ENCODE measurements at places on chromosomes 7 and 10.
A peak's percentile ranks its signal among the peaks of the same experiment; 100 is the strongest.

DNA sequence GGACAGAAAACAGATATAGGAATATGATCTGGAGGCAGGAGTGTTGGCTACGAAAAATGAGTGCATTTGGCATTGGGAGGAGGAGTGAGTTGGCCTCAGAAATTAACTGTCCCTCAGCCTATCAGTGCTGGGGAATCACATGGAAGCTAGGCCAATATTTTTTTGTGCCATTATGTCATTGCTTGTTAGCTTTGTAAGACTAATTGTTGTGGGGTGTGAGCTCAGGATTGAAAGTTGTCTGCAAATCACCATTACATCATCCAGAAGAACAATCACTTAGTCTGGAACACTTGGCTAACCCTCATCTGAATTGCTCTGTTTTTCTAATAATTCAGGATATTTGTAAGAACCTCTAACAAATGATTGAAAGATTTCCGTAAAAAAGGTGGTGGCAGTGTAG is 45.2 kb upstream of the SEMA3D start:
- no peak for DNase-seq

- DNase-seq, result no peak
Observed at GRCh38 chr7:45106-46090, 147.0 kb upstream of the FAM20C start.

GRCh38 chr10:30606313-30606712 is 23.2 kb downstream of the LYZL2 start:
- DNase-seq, result no peak

- DNase-seq, result no peak
Observed at GRCh38 chr10:133400624-133401424, 6.9 kb downstream of the MTG1 start.

GRCh38 chr10:62326176-62326575 is 48.0 kb upstream of the ZNF365 start:
- DNase-seq, result no peak

- no peak for DNase-seq
Observed at GRCh38 chr10:133226251-133226808, 3.7 kb upstream of the UTF1 start.

DNA sequence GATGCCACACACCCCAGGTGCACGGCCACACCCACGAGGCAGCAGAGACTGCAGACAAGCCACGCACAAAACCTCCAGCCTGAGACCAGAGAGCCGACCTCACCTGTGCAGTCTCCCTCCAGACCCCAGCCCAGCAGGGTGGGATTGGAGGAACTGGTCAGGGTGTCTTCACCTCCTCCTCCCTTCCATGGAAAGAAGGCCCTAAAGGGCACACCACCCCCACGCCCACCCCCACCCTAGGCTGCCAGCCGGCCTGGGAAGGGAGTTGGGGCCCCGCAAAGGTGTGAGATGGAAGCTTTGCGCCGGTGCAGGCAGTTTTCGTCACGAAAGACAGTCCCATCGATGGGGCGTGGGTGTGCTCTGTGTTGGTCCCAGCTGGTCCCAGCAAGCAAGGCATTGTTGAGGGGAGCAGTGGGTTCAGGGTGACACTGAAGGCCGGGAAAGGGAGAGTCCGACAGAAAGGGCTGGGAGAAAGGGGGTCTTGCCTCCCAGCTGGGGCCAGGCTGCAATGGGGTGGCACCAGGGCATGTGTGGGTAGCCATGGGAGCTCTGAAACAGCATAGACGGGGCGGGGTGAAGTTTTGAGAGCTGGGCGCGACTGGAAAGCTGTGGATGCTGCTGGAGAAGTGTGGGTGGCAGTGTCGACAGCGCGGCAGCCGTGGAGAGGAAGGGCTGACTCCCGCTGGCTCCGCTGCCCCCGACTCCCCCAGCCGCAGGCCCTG is 349.2 kb downstream of the GLRX3 start:
- no peak for DNase-seq

- no peak for DNase-seq
Observed at GRCh38 chr7:31679574-31680305, 7.3 kb upstream of the PPP1R17 start.

- DNase-seq, result peak; percentile 68
Observed at GRCh38 chr10:3782451-3783315, 2.3 kb downstream of the KLF6 start.

DNA sequence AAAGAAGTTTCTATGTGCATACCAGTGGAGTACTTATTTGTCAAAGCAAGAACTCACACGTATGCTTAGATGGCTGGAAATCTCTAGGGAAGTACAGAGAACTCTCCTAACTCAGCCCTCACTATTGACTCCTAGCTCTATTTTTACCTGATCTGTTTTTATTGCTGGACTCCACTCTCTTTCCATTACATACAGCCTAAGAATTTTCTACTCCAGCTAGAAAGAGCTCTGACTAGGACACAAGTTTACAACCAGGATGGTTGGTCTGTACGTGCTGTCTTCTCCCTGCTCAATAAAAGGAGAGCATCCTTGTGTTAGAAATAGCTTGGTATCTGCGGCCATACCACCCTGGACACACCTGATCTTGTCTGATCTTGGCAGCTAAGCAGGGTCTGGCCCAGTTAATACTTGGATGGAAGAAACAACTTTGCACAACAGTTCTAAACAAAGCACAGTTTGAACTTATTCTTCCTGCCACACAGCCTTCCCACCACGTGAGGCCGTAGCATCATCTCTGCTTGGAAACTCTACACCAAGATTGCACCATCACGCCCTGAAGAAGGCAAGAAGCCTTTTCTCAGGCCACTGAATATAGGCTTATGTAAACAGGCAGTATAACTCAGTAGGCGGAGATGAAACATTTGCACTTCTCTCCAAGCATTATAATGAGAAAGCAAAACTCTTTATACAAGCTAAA is 50.7 kb downstream of the KCNMA1 start:
- DNase-seq, result no peak

DNA sequence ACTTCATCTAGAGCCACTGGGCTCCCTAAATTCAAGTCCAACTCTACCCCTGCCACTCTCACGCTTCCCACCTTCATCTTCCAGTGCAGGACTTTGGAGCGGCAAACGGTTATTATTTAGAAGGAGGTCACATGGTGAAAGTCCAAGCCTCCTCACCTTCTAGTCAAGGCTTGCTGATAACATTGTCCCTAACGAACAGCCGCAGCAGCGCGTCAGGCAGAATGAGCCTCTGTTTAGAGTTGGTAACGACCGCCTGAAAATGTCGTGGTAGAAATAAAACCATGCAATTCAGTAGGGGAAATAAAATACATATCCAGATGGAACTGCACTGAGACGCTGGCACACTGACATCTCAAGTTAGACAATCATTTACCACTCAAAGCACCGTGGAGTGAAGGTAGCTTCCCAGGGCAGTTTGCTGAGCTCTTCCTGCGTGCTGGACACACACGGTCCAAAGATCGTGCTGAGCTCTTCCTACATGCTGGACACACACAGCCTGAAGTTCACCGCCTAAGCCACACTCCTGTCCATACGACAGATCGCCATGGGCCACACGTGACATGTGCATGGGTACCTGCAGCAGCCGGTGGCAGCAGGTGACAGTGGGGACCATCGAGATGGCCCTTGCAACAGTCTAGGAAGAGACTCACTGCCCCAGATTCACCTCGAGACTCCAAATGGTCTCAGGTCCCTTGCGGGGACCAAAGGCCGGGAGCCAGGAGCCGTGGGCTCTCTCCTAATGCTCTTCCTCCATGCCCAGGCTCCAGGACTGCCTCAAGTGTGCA is 323.5 kb downstream of the PTPRN2 start:
- no peak for DNase-seq

DNA sequence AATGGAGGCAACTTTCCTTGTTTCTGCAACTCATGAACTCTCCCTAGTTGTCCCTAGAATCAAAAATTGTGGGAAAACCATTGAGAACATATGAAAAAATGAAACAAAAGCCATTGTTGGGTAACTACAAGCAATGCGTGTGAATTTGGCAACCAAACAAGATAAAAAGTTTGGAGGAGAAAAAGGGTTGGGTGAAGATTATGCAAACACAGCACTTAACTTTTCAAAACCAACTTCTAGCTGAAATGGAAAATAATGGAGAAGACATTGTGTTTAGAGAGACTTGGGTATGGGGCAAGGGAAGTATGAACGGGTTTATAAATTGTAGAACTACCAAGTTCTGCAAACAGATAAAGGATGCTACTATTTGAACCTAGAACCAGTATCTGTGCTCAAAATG is 89.0 kb upstream of the SVIL start:
- DNase-seq, result no peak

Measured in naive B cell (primary cell).